ENCODE measurements at places on chromosomes 3 and 15. TPM values are rescaled to one million over a fixed set of nuclear protein-coding genes. Genes with fewer than 3 reads are reported as not detected.
A peak's percentile ranks its signal among the peaks of the same experiment; 100 is the strongest.

Gene CLDN11
- 0.05 TPM for polyA plus RNA-seq

DNA sequence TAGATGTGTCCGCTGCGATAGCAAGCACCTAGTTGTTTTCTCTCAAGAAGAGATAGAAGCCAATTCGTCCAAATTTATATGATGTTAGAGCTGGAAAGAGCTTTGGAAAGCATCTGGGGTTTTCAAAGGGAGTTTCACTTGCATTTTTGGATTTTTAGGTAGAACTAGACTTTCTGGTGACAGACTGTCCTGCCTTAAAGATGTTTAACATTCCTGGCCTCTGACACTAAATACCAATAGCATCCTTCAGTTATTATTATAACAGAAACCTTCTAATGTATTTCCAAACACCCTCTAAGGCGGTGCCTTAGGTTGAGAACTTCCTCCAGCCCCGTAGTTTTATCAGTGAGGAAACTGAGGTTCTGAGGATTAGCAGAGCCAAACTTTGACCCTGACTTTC, 305.3 kb downstream of the SATB1 start:
- no peak overlapping the region for H3K27ac ChIP-seq
- no peaks in the 10 kb centered on the region for H3K27me3 ChIP-seq
- no peak for DNase-seq
- H3K4me3 ChIP-seq = no peak overlapping the region
- no peaks in the 10 kb centered on the region for H3K4me1 ChIP-seq
- H3K36me3 ChIP-seq = no peaks in the 10 kb centered on the region

DNA sequence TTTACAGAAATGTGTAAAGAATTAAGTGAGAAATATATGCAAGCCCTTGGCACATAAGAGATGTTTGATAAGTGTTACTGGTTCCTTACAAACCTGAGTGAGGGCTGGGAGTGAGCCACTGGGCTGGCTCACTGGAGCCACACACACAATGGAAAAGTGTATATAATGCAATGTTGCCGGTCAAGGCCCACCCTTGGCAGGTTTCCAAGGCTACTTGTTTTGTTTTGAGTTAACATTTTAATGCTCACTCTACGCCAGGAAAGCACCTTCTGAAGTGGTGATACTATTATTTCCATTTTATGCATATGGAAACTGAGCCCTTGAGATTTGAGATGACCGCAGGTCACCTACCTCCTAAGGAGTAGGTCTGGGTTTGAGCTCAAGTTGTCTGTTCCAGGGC, 71.8 kb upstream of the FHIT start:
- DNase-seq = no peak
- no peaks in the 10 kb centered on the region for H3K36me3 ChIP-seq
- H3K27ac ChIP-seq = no peak overlapping the region
- H3K4me3 ChIP-seq = no peak overlapping the region
- no peaks in the 10 kb centered on the region for H3K4me1 ChIP-seq

- H3K4me1 ChIP-seq = no peaks in the 10 kb centered on the region
- H3K27ac ChIP-seq = no peak overlapping the region
- H3K27me3 ChIP-seq = peaks cover 11% of the 10 kb centered on the region
- DNase-seq = no peak
- H3K36me3 ChIP-seq = no peaks in the 10 kb centered on the region
Measured at GRCh38 chr15:22265056-22265945, 185.0 kb downstream of the OR4M2 start.

Gene PRSS50
- polyA plus RNA-seq = not detected

GRCh38 chr3:34011171-34012101, 213.0 kb downstream of the PDCD6IP start:
- no peaks in the 10 kb centered on the region for H3K27me3 ChIP-seq
- no peaks in the 10 kb centered on the region for H3K36me3 ChIP-seq
- H3K4me3 ChIP-seq = no peak overlapping the region
- peaks cover 3% of the 10 kb centered on the region for H3K4me1 ChIP-seq
- DNase-seq = peak; percentile 57

Gene PLSCR5
- polyA plus RNA-seq = not detected

GRCh38 chr3:110743202-110743601, 328.4 kb upstream of the NECTIN3 start:
- no peak overlapping the region for H3K4me3 ChIP-seq
- H3K27me3 ChIP-seq = no peaks in the 10 kb centered on the region
- no peaks in the 10 kb centered on the region for H3K36me3 ChIP-seq
- no peak overlapping the region for H3K27ac ChIP-seq

GRCh38 chr3:45546126-45546620, 48.4 kb upstream of the LIMD1 start:
- H3K36me3 ChIP-seq = peaks cover 29% of the 10 kb centered on the region
- H3K4me1 ChIP-seq = peaks cover 43% of the 10 kb centered on the region
- peak overlapping the region; percentile 74 for H3K27ac ChIP-seq
- no peak for DNase-seq
- H3K27me3 ChIP-seq = no peaks in the 10 kb centered on the region

Gene GPR62
- not detected for polyA plus RNA-seq

Gene MAP3K13
- polyA plus RNA-seq = not detected

DNA sequence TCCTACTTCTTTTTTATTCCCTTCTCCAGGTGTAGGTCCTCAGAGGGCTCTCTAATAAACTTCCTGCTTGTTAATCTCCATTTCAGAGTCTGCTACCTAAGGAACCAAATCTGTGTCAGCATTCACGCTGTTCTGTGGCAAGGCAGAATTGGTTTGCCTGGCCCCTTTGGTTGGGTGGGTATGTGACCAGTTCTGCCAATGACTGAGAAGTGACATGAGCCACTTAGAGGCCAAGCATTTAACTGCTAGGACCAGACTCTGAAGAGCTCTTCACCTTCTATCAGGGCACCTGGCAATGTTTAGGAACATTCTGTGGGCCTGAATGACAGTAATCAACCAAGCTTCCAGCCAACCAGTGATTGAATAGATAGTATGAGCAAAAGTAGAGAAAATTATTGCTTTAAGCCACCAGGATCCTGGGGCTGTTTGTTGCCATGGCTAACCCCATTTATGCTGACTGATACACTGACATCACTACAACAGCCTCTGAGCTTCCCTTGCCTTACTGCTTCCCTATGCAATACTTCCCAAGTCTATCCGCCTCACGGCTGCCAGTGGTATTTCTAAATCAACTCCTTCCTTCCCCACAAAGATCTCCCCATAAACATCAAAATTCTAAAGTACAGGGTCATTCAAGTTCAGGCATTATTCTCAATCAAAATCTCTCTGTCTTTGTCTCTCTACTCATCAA, 7.6 kb downstream of the FRMD4B start:
- no peaks in the 10 kb centered on the region for H3K4me1 ChIP-seq
- no peak overlapping the region for H3K27ac ChIP-seq
- no peaks in the 10 kb centered on the region for H3K36me3 ChIP-seq
- H3K27me3 ChIP-seq = no peaks in the 10 kb centered on the region
- DNase-seq = no peak

GRCh38 chr15:58457466-58457965, 25.7 kb downstream of the LIPC start:
- peaks cover 26% of the 10 kb centered on the region for H3K4me1 ChIP-seq
- H3K36me3 ChIP-seq = no peaks in the 10 kb centered on the region
- no peak for DNase-seq
- H3K27ac ChIP-seq = no peak overlapping the region
- H3K27me3 ChIP-seq = no peaks in the 10 kb centered on the region

DNA sequence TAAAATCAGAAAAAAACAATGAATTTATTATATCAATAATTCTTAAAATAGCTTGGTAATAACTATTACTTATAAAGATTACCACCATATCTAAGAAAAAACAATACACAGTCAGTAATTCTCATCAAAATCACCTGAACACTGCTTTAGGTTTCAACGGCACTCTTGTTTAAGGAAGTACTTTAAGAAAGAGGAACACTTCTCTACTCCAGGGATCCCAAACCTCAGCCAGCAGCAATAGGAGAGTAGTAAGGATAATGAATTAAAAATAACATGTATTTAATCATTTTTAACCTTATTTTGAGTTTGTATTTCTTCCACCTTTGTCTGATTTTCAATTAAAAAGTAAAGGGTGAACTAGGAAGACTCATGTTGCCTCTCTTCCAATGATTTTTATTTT, 494.0 kb upstream of the NR2F2 start:
- H3K27ac ChIP-seq = no peak overlapping the region
- no peak for DNase-seq
- H3K4me3 ChIP-seq = no peak overlapping the region
- H3K36me3 ChIP-seq = no peaks in the 10 kb centered on the region

Gene PDHB
- 131 TPM for polyA plus RNA-seq

Gene C3orf85
- not detected for polyA plus RNA-seq

- H3K27ac ChIP-seq = no peak overlapping the region
- H3K4me3 ChIP-seq = no peak overlapping the region
- no peaks in the 10 kb centered on the region for H3K36me3 ChIP-seq
- no peaks in the 10 kb centered on the region for H3K27me3 ChIP-seq
- DNase-seq = no peak
Measured at GRCh38 chr15:57306944-57307411, 69.3 kb upstream of the CGNL1 start.

DNA sequence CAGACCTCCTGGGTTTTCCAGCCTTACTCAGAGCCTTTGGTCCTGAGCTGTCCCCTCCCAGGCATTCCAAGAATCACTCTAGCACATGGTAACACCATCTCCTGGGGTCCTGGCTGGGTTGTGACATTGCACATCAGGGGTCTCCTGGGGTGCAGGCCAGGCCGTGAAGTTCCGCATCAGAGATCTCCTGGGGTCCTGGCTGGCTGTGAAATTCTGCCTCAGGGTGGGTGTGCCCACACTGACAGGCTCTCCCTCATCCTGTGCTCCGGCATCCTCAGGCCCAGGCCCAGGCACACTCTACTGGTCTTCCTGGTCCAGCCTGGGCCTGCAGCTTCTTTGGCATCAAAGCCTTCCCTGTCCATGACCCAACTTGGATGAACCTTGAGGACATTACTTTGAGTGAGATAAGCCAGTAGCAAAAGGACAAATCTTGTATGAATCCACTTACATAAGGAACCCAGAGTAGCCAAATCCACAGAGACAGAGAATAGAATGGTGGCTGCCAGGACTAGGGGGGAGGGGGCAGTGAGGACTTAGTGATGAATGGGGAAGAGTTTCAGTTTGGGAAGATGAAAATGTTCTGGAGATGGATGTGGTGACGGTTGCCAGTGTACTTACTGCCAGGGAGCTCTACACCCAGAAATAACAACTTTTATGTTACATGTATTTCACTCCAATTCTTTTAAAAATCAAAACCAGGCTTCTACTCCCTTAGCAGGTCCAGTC, 49.1 kb upstream of the KLF13 start:
- no peak overlapping the region for H3K4me3 ChIP-seq
- no peak overlapping the region for H3K27ac ChIP-seq
- no peak for DNase-seq
- no peaks in the 10 kb centered on the region for H3K4me1 ChIP-seq
- H3K27me3 ChIP-seq = no peaks in the 10 kb centered on the region
- no peaks in the 10 kb centered on the region for H3K36me3 ChIP-seq

Gene CCDC54
- polyA plus RNA-seq = not detected

DNA sequence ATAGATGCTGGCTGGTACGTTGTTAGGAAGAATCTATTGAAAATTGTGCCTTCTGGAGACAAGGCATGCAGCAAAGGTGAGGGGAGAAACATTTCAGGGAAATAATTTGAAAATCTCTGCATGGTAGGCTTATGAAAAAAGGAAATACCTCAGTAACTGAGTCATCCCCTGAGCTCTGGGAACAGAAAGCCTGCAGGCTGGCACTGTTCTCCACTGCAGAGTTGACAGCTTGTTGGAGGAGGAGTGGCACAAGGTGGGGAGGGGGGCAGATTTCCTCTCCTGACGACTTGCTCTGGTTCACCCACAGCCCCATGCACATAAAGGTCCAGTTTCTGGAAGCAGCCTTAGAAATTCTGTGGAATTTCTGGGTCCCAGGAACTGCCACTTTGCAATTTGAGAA, 179.4 kb downstream of the ABHD5 start:
- peaks cover 3% of the 10 kb centered on the region for H3K27me3 ChIP-seq
- H3K27ac ChIP-seq = no peak overlapping the region
- H3K4me3 ChIP-seq = no peak overlapping the region
- no peaks in the 10 kb centered on the region for H3K36me3 ChIP-seq

DNA sequence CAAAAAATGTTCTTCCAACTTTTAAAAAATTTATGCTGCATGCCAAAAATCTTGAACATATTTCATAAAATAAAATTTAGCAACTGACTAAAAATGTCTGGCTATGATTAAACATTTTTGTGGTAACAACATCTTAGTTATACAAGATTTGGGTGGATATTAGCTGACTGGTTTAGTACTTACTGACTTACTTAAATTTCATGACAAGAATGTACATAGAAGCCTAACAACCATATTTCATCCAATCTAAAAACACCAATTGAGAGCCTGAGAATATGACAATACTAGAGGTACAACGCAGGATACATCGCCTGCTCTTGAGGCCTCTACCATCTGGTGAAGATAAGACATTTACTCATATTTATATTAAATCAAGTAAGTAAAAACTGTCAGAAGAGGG, 34.6 kb downstream of the GNB4 start:
- no peaks in the 10 kb centered on the region for H3K4me1 ChIP-seq
- H3K27me3 ChIP-seq = no peaks in the 10 kb centered on the region
- no peak overlapping the region for H3K4me3 ChIP-seq

DNA sequence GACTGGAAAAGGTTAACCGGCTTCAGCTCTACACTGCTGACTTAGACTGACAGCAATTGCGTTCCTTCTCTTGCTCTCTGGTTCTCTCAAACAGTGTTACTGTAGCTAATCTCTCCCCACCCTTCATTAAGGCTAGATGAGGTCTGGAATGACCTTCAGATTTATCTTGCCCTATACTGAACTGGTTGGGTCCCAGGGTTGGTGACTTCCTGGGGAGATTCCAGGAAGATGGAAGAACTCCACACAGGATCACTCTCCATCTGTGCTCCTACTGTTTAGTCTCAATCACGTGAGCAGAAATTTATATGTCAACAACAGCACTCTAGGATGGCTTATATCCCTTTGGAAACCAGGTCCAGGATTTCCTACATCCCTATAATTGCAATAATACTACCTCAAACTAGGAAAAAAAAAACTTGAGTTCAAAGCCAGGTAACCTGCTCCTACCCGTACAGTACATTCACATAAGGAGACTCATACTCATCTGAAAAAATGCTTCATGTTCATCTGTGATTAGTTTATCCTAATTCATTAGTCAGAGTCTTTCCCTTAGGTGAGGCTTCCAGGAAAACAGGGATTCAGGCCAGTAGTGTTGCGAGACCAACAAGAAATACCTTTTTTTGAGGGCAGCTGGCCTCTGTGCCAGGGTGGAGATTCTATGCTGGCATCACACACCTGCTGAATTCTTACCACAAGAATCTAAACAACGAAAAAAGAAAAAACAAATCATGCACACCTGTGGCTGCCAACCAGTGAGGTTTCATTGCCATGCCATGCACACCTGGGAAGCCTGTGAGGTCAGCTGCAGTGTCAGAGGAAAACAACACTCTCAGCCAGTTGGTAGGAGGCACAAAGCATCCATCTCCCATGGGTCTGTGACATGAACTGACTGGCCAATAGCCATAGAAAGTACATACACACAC, 297.3 kb downstream of the MECOM start:
- DNase-seq = no peak
- no peaks in the 10 kb centered on the region for H3K27me3 ChIP-seq
- no peaks in the 10 kb centered on the region for H3K4me1 ChIP-seq
- no peak overlapping the region for H3K27ac ChIP-seq
- H3K4me3 ChIP-seq = no peak overlapping the region

DNA sequence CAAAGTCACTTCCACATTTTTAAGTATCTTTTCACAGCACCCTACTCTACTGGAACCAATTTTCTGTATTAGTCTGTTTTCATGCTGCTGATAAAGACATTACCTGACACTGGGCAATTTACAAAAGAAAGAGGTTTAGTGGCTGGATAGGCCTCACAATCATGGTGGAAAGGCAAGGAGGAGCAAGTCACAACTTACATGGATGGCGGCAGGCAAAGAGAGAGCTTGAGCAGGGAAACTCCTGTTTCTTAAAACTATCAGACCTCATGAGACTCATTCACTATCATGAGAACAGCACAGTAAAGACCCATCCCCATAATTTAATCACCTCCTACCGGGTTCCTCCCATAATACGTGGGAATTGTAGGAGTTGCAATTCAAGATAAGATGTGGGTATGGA, 18.7 kb downstream of the MCCC1 start:
- no peak overlapping the region for H3K4me3 ChIP-seq
- DNase-seq = no peak
- H3K36me3 ChIP-seq = peaks cover 43% of the 10 kb centered on the region

Measured in K562 (cell line).